ENCODE measurements at places on chromosomes 13 and 19.

DNA sequence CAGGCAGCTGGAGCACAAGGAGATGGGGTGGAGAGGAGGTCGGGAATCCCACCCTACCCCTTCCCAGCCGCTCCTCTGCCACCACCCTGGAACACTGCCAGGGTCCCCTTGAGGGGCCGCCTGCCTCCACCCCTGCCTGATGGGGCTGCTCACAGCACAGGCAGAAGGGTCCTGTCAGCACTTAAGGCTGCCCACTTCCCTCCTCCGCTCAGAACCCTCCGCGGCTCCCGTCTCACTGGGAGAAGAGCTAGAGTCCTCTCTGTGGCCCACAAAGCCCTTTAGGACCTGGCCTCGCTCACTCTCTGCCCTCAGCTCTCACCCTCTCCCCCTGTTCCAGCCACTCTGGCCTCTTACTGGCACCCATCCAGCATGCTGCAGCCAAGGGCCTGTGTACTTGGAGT is 3.4 kb upstream of the POLD1 start:
- no peak for DNase-seq

GRCh38 chr19:18665771-18666202 is 17.7 kb upstream of the CRTC1 start:
- no peak for DNase-seq

DNA sequence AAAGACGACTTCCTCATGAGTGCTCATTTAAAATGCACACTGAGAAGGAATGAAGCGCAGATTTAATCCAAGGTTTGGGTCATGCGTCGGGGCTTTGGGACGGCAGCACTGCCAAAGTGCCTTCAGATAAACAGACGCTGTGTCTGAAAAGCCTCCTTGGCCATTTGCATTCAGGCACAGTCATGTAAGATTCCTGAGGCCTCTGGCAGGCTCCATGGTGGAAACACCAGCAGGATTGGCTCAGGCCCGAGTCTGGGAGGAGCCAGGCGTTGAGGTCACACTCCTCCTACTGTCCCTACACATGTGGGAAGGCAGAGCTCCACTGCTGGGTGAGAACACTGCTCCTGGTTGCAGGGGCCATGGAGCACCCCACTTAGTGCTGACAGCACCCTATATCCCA is 113.3 kb upstream of the KL start:
- DNase-seq: no peak

- no peak for DNase-seq
Observed at GRCh38 chr13:95087746-95088305, 213.4 kb downstream of the ABCC4 start.

GRCh38 chr19:16895467-16896145 is 6.8 kb downstream of the F2RL3 start:
- DNase-seq: no peak

DNA sequence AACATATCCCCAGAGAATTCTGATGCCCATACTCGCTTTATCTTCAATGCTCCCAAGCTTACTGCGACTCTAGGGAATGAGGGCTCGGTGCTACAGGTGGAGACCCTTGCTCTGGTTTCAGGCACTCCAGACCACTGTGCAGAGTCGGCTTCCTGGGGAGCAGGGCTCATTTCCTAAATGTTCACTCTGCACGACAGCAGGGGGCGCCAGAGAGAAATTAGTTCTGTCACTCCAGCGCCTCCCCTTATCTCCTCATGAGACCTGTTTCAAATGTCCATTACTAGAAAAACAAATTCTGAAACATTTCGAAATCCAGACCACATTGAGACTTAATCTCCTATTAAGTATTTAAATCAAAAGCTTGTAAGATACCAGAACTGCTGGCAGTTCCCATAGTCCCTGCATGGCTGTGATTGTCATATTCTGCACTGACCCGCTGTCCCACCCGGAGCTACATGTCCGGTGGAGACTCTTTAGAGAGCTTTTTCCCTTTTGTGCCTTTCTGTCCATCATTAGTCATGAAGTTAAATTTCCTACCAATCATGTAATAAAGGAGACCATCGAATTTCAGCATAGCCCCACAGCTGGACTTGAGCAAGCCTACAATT is 22.4 kb downstream of the EPSTI1 start:
- DNase-seq: peak; percentile 65
